ENCODE measurements at places on chromosomes 13 and 19.

GRCh38 chr19:32168606-32169005 is 176.8 kb upstream of the ZNF507 start:
- DNase-seq = no peak

GRCh38 chr13:21231426-21231940 is 55.0 kb downstream of the MRPL57 start:
- DNase-seq = no peak

- no peak for DNase-seq
Observed at GRCh38 chr13:82815791-82816190, 1066.5 kb downstream of the SLITRK1 start.

DNA sequence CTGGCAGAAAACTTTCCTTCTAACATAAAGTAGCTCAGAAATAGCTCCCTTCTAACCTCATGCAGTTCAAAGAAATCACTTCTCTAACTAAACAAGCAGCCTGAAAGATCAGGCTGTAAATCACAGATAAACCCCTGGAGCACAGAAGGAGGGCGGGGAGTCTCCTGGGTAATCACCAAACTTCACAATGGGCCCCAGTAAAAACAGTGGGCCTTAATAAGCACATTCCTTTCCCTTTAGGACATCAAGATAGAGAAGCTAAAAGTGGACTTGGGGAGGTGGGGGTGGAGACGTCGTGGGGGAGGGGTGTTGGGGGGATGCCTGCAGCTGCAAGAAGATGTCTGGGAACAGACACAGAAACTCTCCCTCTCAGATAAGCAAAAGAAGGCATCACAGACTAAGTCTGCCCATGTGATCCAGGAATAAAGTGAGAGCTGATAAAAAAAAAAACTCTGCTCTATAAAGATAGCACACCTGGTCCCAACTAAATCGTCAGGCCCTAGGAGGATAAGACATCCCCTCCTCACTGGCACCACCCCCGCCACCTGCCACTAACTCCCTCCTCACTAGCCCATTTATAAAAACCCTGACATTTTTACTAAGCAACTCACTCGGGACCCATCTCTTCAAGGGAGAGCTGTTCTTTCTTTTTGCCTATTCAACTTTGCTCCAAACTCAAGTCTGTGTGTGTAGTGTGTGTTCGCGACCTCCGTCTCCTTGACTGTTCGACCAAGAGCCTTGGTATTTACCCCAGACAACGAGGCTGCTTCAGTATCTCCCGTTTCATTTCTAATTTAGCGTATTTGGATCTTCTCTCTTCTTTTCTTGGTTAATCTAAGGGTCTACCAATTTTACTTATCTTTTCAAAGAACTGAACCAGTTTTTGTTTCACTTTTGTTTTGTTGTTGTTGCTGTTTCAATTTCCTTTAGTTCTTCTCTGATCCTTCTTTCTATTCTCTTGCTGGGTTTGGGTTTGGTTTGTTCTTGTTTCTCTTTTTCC is 31.7 kb downstream of the DNAJC15 start:
- DNase-seq = no peak

DNA sequence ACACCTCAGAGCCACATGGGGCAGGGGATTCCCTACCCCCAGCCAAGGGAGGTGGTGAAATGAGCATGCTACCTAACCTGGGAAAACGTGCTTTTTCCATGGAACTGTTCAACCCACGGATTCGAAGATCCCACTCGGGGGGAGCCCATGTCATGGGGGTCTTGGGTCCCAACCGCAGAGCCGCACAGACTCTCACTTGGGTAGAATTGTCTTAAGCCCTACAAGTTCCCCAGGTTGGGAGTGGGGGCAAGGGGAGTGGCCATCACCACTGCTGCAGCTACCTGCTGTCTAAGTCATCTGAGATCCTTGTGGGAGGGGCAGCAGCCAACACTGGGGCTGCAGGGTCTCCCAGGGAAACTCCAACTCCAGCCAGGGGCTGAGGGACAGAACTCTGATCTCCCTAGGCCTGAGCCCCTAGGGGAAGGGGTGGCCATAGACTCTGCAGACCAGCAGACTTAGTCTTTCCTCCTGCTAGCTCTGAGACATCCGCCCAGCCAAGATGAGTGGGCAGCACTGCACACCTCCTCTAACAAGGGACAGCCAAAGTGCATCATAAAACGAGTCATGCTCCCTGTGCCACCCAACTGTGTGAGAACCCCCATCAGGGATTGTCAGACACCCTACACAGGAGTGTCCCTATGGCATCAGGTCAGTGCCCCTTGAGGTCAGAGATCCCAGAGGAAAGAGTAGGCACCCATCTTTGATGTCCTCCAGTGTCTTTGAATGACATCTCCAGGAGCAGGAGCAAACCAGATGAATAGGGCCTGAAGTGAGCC is 610.4 kb upstream of the SLITRK6 start:
- no peak for DNase-seq

- no peak for DNase-seq
Observed at GRCh38 chr19:18708452-18709231, 25.2 kb downstream of the CRTC1 start.

GRCh38 chr13:106163426-106163825 is 372.0 kb downstream of the EFNB2 start:
- DNase-seq = no peak

DNA sequence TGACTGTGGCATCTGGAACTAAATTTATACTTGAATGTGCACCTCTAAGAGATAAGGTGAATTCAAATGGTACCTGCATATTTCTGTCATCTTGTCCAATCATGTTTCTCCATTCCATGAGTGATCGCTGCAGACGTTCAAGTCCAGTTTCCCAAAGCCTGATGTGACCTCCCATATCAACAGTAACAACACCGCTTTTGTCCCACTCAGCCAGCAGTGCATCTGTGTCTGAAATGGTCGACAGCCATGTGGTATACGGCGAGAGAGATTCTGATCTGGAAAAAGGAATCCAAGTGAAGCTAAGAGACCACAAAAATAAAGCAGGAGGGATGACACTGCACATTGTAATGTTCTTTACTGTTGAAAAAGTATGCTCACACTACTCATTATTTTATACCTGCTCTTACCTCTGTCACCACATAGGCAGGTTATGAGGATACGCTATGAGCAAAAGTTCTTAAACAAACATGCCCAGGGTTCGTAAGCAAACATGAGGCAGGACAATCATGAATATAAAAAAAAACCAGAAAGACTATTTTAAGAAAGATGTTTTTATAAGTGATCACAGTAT is 213.6 kb downstream of the RGCC start:
- no peak for DNase-seq

DNA sequence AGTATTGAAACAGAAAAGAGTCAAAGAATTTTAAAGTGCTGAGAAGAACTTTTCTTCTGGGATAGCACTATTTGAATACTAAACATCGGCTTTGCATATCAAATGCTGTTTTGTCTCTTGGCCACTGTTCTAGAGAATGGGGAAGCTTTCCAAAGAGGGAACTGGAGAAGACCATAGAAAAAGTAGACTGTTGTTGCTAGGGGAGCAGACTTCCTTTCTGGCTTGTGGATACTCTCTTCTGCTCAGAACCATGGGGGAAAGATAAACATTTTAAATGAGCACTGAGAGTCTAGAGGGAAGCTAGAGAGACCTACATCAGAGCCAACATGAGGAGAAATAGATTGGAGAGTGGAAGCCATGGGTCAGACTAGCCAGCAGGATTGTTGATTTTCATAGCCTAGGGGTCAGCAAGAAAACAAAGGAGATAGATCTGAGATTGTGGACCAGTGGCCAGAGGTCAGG is 315.7 kb downstream of the KCTD12 start:
- DNase-seq = no peak

GRCh38 chr19:16977306-16977705 is 49.3 kb downstream of the CPAMD8 start:
- DNase-seq = no peak

DNA sequence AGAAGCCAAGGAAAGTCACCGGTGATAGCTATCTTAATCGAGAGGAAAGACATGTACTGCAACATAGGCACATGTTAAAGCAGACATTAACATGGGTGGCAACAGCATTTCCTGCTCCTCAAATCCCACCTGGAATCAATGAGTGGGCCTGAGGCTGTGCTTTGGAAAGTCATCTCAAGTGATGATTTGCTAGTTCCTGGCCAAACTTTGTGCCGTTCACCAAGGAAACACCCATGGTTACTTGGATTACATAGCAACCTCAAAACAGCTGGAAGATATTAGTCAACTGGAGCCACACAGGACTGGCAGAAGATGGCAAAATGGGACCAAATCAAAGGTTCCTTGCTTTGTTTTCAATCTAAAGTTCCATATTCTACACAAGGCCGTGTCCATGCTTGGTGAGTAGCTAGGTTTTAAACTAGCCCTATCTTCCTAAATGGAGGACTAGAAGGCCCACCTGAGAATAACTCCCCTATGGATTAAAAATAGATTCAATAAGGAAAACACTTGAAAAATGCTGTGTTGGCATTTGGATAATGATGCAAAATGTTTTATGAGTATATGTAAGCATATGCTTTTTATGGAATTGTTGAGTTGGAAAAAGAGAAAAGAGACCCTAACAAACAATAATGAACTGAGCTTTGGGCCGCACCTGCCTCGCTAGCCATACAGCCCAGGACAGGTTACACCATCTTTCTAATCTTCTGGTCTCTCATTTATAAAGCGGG is 144.5 kb downstream of the RGCC start:
- no peak for DNase-seq

DNA sequence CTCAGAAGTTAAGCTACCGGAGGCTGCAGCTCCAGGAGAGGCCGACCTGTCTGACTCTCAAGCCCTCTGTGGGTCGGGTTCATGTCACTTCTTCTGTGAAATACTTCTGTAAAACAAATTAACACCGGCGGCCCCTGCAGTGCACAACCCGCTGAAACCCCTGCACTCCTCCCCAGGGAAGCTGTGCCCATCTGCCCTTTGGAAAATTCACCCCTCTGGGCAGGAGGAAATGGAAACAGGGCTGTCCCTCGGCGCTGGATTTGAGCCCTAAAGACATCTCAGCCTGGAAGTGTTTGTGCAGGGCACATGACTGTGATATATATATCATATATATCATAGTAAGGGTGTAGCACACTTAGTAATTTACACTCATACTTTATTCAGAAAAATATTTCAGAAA is 415.3 kb downstream of the IRS2 start:
- no peak for DNase-seq

- DNase-seq = no peak
Observed at GRCh38 chr13:19634256-19634740, 839 bp downstream of the MPHOSPH8 start.

DNA sequence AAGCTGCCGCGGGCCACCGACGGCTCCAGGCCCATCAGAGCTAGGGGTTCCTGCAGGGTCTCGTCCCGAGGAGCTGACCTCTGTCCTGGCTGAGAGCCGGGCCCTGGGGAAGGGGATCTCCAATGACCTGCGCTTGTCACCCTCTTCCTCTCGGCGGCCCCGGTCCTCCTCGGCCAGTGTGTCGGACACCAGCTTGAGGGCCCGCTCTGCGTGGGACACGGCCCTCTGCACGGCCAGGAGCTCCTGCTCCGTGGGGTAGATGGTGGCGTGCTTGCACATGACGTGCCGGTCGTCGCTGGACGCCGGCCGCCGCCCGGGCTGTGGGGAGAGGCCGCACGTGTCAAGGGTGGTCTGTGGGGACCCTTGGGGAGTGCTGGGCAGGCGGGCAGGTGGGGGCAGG is 32.7 kb upstream of the MATK start:
- no peak for DNase-seq

GRCh38 chr19:38304352-38304865 is 358 bp downstream of the C19orf33 start:
- no peak for DNase-seq

DNA sequence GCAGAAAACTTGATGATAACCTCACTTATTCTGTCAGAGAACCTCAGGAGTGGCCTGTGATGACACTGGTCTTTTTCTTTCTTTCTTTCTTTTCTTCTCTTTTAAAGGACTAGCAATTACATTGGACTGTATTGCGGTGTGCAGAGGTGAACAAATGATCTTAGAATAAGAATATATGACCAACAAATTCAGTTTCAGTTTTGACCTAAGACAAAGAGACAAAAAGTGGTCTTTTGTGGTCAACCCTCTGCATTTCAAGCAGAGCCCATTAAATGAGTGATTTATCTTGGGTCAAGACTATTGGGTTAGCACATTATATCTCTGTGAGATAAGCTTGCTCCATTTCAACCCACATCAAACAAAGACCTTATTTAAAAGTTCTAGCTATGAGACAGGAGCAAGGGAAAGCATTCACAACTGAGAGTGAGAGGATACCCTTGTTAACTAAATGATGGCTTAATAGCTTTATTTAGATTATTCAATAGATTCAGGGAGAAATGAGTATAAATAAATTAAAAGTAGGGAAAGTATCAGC is 644.4 kb downstream of the PCDH9 start:
- DNase-seq = no peak

DNA sequence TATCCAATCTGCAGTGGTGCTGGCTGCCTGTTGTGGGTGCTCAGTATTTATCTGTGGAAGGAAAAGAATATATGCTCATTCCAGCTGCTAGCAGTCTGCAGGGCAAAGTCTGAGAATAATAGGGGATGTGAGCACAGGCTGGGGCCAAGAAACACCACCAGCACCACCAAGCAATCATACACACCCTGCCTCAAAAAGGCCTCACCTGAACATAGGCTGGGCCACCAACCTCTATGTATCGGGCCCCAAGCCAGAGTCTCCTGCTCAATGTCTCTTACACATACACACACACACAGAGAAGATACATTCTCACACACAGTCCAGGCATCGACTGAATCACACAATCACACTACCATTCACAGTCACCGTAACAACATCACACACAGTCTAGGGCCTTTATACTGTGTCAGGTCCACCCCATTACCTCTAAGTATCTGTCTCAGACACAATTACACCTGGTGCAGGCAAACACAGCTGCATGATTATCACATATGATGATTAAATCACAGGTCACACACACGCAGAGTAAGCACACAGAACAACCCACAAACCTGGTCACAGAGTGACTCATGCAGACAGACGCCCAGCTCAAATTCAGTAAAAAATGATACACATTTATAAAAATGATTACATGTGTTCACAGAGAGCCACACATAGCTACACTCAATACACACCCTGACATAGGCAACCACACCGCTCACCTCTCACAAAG is 1.3 kb upstream of the ZSCAN22 start:
- no peak for DNase-seq

DNA sequence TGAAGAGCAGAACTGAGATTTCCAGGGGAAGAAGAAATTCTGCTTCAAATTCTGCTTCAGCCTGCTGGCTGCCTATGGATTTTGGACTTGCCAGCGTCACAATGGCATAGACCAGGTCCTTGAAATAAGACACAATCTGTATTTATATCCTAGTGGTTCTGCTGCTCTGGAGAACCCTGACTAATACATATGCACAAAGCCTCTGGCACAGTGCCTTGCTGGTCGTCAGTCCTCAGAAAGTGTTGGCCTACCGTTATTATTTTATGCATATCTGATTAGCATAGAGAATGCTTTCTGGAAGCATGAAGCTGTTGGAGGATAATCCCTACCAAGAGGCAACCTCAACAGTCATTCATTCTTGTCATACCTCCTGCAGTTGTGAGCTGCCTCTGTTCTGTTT is 213.7 kb downstream of the B3GLCT start:
- DNase-seq = no peak

- DNase-seq = no peak
Observed at GRCh38 chr13:58587183-58587582, 955.6 kb downstream of the PCDH17 start.
